ENCODE measurements at places on chromosomes 16 and 17. TPM values are rescaled to one million over a fixed set of nuclear protein-coding genes. Genes with fewer than 3 reads are reported as not detected.

Gene TEKT1
- not detected for total RNA-seq

Gene PRSS36
- total RNA-seq = not detected

Gene CCL7
- total RNA-seq = not detected

Gene KLHDC4
- 46.7 TPM for total RNA-seq

Gene COX6A2
- not detected for total RNA-seq

Gene IFI35
- 9.4 TPM for total RNA-seq

Gene TMEM235
- total RNA-seq = not detected

Gene BBS2
- total RNA-seq = 44.8 TPM

Gene HOXB3
- total RNA-seq = 56.6 TPM

Gene TMEM238L
- not detected for total RNA-seq

Gene KRTAP4-1
- total RNA-seq = not detected

Gene PTGES3L
- total RNA-seq = not detected

Gene SLC7A6
- total RNA-seq = 68.7 TPM

Gene CRYBA1
- total RNA-seq = not detected

Gene HSPB9
- total RNA-seq = not detected

Gene ACE
- 207 TPM for total RNA-seq

Gene ZG16B
- not detected for total RNA-seq

Gene RAB11FIP4
- total RNA-seq = 0.92 TPM

Gene IGFALS
- total RNA-seq = not detected

Gene KRT24
- not detected for total RNA-seq

Gene UNC13D
- 7.1 TPM for total RNA-seq

Gene CCDC144A
- total RNA-seq = 2.9 TPM

Gene LITAF
- 15.2 TPM for total RNA-seq

Gene ADAD2
- not detected for total RNA-seq

Gene CACNG4
- total RNA-seq = not detected
